Adrenal gland (tissue), 19 donors: ENCODE measurements at places on chromosomes 3 and 15. TPM values are rescaled to one million over a fixed set of nuclear protein-coding genes. Genes with fewer than 3 reads are reported as not detected.

GRCh38 chr3:122908251-122908650 is 113.4 kb downstream of the SLC49A4 start:
- no peak for DNase-seq

- DNase-seq, result no peak
Measured at GRCh38 chr3:106401666-106402490, 533.1 kb upstream of the CBLB start.

DNA sequence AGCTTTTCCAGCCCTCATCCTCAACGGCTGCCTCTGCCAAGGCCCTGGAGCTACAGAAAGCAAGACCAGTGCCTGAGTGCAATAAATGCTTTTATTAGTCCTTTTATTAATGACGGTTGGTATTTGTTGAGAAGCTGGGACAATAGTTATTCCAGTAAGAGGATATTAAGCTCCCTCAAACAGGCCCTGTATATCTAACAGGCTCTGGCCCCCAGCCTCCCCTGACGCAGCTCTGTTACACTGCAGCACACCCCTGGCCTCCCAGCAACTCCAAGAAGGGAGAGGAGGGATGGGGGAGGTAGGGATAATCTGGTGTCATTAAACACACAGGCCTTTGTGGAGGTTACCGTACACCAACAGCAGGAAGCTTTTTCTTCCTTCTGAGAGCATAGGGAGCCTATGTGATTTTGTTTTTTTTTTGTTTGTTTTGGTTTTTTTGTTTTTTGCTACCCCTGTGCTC is 30.8 kb upstream of the MAGEF1 start:
- no peak for DNase-seq

GRCh38 chr15:22955544-22956119 is 24.5 kb downstream of the CYFIP1 start:
- no peak for DNase-seq

DNA sequence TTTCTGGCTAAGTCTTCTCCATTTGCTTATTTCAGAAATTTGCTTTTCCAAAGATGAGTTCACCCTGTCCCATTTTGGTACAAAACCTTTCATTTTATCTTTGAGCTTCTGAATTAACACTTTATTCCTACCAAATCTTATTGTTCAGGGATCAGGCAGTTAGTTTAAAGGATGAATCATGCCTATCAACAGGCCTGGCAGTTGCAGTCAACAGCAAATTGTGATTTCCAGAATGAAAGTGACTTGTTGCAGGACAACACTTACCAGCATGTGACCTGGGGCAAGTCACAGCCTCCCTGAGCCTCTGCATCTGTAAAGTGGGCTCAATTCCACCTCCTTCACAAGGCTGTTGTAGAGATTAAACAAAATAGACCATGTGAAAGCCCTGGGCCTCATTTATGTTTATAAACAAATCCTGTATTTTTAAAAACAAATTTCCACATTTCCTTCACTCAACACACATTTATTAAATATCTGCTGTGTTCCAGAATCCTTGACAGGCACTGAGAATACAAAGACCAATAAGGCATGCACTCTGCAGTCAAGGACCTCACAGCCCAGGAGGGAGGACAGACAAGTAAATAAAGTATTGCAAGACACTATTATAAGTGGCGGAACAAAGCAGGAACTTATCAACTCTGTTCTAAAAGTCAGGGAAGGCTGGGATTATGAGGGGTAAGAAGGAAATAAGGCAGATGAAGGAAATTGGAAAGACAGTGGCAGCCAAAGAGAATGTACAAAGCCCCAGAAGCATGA is 359.1 kb upstream of the IL12A start:
- no peak for DNase-seq

DNA sequence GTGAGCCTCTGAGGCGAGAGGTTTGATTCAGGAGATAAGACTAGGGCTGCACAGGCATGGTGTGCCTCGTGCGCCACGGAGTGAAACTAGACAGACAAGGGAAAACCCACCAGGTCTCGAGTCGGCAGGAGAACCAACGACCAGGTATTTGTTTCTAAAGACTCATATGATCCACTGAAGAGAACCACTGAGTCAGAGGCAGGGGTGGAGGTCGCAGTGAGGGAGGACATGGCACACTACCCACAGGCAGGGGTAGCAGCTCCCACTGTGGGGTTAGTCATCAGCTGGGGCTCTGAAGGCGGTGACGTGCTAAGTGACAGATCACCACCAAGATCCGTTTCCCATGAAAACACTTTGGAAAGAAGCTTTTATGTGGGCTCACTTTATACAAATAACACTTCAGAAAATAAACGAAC is 45.7 kb downstream of the CHSY1 start:
- DNase-seq, result peak; percentile 83

DNA sequence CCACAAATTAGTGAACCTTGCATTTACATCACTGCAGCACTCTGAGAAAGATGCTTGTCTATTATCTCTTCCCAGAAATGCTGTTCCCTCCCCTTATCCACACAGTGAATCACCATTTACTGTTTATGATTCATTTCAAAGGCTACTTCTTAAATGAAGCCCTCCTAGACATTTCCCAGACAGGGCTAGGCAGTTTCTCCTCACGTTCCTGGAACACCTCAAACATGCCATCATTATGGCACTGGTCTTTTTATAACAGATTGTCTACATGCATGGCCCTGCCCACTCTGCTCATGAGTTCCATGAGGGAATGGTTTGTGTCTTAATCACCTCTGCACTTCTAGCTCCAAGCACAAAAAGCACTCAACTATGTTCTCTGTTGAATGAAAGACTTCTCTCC is 32.2 kb upstream of the TM2D3 start:
- DNase-seq, result no peak

DNA sequence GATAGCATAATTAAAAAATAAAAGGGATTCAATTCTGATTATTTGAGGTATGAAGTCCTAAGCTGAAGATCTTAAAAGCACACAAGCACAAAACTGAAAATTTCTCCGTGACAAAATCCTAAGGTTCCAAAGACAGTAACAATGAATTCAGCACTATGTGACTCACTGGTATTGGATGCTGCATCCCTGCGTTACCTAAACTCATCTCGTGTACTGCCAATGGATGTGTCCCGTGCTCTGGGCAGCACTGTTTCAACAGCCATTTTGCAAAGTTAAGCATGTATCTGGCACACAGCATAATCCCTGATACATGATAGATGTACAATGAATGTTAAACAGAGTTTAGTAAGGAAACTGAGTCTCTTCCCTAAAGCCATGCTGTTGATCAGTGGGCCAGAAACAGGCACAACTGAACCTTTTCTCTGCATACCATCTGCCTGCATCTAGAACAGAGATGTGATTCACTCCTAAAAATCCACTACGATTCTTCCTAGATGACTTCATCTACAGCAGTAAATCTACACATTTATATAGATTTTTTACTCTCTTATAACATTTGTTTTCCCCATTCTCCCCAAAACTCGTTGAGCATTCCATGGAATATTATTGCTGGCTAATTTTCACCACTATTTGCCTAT is 14.3 kb downstream of the SUCLG2 start:
- DNase-seq, result no peak

- DNase-seq, result no peak
Measured at GRCh38 chr3:128376516-128376915, 90.2 kb downstream of the DNAJB8 start.

DNA sequence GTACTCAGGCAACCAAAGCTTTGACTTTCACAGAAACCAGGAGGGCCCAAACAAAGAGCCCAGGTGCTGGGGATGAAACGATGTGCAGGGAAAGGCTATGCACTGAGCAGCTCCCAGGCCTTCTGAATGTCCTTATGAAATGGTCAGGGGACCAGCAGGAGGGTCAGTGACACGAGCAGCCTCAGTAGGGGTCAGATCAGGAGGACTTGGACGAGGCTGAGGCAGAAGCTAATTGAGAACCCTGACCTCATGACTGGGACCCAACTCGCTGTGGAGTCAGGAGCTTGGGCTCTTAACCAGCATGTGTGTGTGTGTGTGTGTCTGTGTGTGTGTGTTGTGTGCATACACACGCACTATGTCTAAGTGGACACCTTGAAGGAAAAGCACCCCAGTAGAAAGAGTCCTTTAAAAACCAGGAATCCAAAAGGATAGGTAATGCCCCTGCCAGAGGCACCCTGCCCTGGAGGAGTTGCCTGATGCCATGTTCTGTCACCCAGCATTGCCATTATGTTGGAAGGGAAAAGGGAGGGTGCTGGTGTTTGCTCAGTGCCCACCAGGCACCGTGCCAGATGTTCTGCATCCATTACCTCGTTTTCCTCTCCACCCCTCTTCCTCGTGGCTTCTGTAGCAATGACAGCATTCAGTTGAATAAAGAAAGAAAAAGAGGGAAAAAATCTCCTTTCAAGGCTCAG is 50.9 kb downstream of the CORO2B start:
- no peak for DNase-seq

DNA sequence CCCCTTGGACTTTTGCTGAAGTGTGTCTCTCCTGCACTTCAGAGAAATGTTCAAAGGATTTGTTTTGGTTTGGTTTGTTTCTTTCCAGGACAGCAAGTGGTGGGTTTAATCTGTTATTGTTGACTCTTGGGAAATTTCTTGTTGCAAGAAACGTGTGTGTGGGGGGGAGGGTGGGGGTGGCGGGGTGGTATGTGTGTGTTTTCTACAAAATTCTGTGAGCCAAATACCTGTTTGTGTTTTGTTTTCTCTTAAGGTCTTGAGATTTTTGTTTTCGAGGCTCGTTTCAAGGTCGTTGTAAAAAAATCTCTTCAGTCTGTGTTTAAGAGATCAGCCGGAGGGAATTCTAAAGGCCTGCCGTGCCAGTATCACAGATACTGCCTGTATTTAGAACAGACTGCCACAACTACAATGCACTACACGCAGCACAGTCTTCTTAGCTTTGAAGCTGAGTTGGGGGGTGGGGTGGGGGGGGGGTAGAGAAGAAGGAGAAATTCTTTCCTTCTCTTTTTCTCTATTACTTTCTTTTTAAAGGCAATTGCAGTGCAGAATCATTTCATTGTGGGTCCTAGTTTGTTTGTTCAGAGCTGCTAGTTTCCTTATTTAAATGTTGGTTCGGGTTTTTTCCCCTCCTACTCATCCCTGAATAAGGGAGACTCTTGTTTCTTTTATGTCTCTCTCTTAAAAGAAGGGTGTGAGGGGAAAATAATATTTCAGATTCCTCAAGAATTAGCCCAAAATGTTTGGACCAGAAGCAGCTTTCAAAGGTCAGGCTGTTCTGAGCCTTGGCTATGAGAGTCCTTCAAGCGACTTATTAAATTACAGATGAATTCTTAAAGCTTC is 1.4 kb upstream of the BCL6 start:
- peak; percentile 49 for DNase-seq

- no peak for DNase-seq
Measured at GRCh38 chr15:48059791-48060190, 61.0 kb upstream of the SLC24A5 start.

DNA sequence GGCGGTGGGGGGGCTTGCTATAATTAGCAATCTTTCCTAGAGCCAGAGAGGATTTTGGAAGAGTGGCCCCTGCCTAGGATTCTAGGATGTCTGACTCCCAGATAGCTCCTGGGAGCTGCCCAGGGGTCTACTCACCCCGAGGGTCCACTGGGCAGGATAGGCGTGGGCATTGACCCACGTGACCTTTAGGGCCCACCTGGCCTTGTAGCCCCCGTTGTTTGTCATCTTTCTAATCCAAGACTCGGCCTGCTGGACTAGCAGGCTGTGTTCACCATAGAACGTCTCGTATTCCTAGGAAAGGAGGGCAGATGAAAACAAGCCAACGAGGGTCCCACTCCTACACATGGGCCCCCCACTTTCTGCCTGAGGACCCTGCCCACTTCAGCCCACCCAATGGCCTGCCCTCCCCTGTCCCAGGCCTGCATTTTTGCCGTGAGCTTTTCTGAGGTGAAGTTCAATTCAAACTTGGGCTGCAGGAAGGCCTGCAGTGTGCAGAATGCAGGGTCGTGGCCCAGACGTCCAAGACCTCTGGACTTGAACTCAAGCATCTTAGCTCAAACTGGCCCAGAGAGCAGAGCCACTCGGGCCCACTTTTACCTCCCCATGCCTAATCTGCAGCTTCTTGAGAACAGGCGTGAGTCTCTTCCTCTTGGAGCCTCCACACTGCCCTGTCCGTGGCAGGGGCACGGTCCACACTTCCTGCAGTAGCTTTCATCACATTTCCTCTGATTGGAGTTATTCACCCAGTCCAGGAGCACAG is 41.5 kb downstream of the MUC4 start:
- no peak for DNase-seq

DNA sequence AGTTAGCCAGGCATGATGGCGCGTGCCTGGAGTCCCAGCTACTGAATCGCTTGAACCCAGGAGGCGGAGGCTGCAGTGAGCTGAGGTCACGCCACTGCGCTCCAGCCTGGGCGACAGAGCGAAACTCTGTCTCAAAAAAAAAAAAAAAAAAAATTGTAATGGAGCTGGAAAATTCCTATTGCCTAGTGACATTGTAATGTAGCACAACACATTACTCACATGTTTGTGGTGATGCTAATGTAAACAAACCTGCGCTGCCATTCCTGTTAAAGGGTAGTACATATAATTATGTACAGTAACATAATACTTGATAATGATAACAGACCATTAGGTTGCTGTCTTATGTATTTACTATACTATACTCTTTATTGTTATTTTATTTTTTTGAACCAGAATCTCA is 39.1 kb downstream of the KNL1 start:
- no peak for DNase-seq

DNA sequence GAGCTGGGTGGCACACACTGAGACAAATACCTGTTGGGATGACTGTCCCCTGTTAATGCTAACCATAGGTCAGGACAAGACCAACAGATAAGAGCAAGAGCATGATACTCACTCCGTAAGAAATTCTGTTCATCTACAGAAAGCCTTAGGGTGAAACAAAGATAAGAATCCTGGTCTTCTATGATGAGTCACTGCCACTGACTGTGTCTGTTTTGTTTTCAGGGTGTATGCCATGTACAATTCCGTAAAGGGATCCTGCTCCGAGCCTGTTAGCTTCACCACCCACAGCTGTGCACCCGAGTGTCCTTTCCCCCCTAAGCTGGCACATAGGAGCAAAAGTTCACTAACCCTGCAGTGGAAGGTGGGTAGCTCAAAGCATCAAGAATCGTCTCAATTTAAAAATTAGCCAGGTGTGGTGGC is 141.1 kb downstream of the GHSR start:
- DNase-seq, result no peak

DNA sequence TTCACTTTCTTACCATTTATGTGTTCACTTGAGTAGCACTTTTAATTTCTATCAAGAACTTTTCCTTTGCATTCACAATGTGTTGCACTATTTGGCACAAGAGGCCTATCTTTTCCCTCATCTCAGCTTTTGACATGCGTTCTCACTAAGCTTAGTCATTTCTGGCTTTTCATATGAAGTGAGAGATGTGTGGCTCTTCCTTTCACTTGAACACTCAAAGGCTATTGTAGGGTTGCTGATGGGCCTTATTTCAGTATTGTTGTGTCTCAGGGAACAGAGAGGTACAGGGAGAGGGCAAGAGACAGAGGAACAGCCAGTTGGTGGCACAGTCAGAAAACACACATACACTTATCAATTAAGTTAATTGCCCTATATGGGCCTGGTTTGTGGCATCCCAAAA is 127.4 kb upstream of the MLF1 start:
- DNase-seq, result no peak

Gene TRH
- polyA plus RNA-seq, result not detected

Gene TBL1XR1
- 50.2 TPM for polyA plus RNA-seq

Gene BLM
- 2.2 TPM for polyA plus RNA-seq

Gene SI
- under 0.01 TPM for polyA plus RNA-seq

Gene TMC3
- polyA plus RNA-seq, result 0.08 TPM

Gene CTXN2
- polyA plus RNA-seq, result 0.09 TPM

Gene MUC13
- polyA plus RNA-seq, result 0.08 TPM

Gene IL5RA
- 0.13 TPM for polyA plus RNA-seq

Gene SPINK8
- polyA plus RNA-seq, result not detected
